Stimulated activated naive CD4-positive, alpha-beta T cell treated with Interleukin-2 at 50 U/mL for 16 hours (primary cell): ENCODE measurements at places on chromosomes 12 and 14.

DNA sequence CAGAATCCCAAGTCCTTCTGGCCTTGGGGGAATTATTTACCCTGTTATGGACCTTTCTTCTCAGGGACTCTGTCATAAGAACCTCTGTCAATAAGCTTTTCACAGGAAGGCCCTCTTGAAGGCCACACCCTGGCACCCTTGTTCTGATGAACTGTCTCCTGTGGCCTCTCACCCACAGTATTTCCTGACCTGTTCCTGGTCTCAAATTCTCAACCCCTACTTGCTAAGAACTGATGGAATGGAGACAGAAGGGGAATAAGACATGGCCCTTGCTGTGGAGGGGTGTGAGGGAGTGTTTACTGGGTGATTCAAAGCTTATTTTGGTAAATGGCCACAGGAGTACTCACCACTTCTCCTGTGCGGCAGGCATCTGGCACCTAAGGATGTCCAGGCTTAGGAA lies 1082.9 kb downstream of the BCL11B start:
- no peak for DNase-seq

DNA sequence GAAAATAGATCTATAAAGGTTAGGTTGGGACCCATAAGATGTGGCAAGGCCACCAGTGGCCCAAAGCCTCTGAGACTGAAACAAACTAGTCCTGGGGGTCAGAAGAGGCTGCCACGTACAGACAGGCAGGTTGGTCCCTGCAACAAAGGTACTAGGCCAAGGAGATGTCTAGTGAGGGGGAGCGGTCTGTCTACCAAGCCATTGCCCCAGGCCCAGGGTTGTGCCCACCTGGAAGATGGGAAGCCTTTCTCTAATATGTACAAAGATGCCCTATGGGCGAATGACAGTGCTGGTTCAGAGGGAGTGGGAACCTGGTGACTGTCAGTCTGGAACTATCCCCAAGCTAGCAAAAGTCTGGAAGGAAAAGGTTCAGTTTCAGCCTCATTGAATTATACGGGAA lies 233.2 kb downstream of the RBM19 start:
- DNase-seq = no peak

GRCh38 chr14:49893309-49894213 lies 679 bp downstream of the ARF6 start:
- peak; percentile 82 for DNase-seq

GRCh38 chr12:119410396-119410795 lies 75.9 kb downstream of the CCDC60 start:
- no peak for DNase-seq

GRCh38 chr12:28987538-28988324 lies 161.3 kb upstream of the FAR2 start:
- DNase-seq = no peak

DNA sequence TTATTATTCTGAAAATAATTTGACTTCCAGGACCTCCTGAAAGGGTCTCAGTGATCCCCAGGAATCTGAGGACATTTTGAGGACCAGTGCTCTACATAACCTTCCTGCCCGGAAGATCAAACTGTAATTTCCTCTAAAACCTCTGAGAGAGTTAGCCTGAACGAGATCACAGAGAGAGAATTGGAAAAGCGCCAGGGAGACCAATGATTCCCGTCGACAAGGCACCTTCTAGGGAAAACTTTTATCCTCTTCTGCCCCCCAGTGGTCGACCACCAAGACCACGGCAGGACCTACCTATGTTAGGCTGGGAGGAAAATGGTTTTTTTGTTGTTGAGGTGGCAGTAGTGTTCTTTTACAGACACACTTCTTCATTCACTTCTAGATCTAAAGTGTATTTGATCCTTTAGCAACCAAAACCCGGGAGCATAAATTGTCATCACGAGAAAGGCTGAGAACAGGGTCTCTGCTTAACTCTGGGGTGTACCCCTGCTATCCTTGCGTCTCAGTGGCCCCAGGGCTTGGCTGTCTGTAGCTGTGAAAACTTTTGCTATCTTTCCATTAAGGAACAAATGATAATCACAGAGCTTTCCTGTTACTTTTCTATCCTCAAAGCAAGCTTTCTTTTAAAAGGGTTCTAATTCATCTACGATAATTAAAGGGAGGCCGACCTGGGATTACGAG lies 62.9 kb upstream of the NID2 start:
- no peak for DNase-seq

DNA sequence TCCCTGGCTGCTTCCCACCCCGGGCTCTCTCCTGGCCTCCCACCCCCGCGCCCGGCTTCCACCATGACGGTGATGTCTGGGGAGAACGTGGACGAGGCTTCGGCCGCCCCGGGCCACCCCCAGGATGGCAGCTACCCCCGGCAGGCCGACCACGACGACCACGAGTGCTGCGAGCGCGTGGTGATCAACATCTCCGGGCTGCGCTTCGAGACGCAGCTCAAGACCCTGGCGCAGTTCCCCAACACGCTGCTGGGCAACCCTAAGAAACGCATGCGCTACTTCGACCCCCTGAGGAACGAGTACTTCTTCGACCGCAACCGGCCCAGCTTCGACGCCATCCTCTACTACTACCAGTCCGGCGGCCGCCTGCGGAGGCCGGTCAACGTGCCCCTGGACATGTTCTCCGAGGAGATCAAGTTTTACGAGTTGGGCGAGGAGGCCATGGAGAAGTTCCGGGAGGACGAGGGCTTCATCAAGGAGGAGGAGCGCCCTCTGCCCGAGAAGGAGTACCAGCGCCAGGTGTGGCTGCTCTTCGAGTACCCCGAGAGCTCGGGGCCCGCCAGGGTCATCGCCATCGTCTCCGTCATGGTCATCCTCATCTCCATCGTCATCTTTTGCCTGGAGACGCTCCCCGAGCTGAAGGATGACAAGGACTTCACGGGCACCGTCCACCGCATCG lies 1.8 kb downstream of the KCNA1 start:
- DNase-seq = no peak

- DNase-seq = peak; percentile 57
Observed at GRCh38 chr12:7092229-7092985, at the start of gene C1R. C1R (minus strand) TSS chr12:7092445; CDS start chr12:7092388, 57 bp downstream.

DNA sequence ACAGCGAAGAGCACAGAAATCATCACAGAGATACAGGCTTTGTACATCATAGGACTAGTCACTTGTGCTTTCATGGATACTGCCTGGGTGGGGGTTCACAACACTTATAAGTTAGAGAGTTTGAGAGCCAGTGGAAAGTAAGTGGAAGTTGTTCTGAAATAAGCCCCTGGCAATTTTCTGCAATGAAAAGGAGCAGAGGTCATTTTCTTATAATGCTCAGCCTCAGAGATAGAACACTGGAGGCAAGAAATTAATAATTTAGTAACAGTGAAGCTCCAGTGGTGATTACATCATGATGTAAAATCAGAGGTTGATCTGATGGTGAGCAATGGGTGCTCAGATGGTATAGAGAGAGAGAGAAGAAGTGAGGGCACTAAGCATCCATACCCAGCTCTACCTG lies 5.8 kb downstream of the KRT6A start:
- no peak for DNase-seq

DNA sequence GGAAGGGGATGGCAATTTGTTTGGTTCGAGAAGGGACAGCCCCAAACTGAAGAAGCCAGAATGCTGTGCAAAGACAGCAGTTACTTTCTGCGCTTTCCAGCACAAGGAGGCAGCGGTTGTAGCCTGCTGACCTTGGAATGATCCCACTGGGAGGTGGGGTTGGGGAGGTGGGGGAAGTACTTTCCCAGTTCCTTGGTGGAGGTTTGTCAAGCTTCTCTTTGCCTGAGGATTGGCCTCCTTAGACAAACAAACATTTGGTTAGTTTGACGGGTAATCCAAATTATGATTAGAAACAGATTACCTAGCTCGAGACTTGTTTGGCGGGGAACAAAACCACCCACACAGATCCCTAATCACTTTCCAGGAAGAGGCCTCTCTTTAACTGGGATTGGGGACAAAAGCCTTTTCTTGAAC lies 79.1 kb upstream of the EGLN3 start:
- no peak for DNase-seq

- DNase-seq = no peak
Observed at GRCh38 chr12:63802012-63802608, 22.4 kb downstream of the RXYLT1 start.

DNA sequence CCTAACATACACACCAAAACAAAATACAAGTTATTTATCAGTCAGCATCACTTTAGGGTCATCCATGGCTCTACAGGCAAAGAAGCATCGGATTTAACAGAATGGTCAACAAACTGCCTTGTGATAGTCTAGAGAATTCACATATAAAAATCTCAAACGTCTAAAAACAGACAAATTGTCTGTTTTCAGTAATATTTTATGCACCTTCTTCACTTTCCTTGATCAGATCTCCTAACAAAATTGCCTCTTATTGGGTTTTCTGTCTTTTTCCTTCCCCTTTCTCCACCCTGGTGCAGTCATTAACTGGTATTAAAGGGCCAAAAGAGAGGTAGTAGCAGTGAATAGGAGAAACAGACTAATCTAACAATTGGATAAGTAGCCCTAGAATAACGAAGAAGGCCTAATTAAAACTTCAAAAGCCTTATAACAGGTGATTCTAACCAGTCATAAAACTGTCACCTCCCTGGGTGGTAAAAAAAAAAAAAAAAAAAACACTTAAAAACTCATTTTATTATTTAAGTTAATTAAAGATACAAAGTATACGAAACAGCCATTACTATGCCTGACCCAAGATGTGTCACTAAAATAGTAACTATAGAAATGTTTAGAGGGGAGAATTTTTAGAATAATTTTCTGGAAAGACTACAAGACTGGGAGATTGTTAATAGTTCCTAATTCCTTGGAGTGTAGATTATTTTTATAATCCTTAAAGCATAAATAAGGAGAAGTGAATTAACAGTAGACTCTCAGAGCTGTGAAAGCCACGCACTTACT lies 1.5 kb downstream of the KIF21A start:
- DNase-seq = no peak

- DNase-seq = no peak
Observed at GRCh38 chr14:101078170-101078891, 174.8 kb upstream of the RTL1 start.

- no peak for DNase-seq
Observed at GRCh38 chr12:2824541-2824940, 10.3 kb downstream of the NRIP2 start.

GRCh38 chr14:76726551-76726970 lies 34.7 kb upstream of the VASH1 start:
- no peak for DNase-seq

DNA sequence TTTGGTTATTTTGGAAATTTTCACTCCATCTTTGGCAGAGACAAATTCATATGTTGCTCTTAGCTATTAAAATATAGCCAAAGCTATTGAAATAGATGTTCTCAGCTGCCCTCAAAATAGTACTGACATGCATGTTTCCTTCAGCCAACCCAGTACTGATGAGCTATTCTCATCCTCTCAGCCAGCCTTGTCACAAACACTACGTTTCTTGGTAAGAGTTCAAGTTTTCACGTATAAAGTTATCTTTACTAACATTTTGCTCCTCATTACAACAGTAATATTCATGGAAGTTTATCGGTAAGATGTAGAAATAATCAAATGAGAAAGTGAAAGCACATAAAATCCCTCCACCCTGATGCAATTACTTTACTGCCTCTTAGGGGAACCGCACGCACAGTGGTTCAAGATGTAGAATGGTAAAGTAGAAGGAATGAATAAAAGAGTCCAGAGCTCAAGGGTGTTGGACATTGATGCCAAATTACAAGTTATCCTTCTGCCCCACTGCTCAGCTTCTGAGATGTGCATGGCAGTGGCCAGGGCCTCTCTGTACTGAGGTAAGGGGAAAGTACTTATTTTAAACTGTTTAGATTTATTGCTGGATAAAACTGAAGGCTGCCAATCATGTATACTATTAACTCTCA lies 20.7 kb downstream of the GCH1 start:
- DNase-seq = peak; percentile 8

DNA sequence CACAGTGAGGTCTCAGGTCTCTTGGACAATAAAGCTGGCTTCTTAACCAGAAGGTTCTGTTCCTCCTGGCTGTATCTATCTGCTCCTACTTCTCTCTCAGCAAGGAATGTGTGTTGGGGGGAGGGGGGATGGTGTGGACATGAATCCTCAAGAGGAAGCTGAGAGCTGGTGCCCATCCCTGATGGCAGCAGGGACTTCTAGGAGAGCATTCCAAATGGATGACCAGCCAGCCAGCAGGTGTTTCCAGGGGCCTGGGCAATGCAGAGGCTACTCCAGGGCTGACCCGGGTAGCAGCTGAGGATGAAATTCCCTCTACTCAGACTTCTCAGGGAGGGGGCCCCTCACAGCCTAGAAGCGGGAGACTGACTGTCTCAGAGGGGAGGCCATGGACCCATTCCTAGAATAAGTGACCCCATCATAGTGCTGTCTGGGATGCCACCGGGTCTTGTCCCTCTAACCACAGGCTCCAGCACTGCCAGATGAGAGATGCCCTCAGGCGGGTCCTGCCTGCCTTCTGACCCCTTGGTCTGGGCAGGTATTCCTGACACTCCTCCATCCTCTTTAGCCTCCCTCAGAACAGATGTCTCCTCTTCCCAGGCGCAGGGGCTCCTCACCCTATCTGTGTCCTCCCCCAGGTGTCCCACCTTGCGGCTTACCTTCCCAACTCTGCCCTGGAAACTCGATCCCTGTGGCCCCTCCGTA lies 1.2 kb downstream of the RAB15 start:
- no peak for DNase-seq

DNA sequence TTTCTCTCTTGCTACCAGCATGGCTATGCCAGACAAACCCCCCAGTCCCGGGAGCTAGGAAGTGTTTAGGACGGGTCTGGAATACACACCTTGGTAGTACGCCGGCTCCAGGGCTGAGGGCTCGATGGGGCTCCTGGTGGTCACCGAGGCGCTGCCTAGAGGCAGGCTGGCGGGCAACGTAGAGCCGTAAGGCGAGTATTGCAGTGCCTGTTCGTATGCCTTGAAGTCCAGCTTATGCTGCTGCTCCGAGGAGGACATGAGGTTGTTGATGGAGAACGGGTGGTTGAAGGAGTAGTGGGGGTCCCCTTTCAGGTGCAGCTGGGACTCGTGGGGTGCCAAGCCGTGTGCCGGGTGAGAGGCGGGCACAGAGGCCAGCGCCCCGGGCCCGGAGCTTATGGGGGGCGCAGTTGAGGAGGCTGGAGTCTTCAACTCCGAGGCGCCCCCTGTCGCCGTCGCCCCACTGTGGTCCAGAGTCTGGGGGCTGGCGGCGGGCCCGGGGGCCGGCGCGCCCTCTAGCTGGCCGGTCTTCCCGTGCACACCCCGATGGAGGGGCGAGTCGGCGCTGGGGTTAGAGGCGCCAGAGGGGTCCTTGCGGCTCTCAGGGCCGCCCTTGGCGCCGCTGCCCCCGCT lies 3.6 kb downstream of the FOXA1 start:
- DNase-seq = no peak

DNA sequence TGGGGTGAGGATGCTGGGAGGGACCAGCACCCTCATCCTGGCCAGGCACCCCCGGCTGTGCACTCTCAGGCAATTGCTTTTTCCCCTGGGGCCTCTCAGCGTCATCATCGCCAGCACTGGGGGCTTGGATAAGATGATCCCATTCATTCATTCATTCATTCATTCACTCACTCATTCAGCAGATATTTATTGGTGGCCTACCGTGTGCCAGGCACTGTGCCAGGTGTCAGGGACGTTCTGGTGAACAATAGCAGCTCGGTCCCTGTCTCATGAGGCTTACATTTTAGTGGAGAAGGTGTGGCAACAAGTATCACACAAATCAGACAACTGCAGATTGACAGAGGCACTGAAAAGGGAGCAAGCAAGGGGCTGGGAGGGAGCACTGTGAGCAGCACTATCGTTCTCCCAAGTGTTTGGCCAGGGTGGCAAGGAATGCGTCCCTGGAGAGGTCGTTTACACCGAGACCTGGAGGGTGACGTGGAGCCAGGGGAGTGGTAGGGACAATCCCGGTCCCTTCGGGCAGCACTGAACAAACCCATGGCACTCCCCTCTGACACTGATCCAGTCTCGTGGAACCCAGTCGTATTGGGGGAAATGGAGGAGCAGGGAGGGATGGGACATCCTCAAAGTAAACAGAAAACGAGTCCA lies 124.1 kb downstream of the PAPOLA start:
- no peak for DNase-seq
